ENCODE measurements at places on chromosomes 5 and 9.

- DNase-seq: no peak
Measured at GRCh38 chr5:154802050-154802449, 46.9 kb downstream of the LARP1 start.

DNA sequence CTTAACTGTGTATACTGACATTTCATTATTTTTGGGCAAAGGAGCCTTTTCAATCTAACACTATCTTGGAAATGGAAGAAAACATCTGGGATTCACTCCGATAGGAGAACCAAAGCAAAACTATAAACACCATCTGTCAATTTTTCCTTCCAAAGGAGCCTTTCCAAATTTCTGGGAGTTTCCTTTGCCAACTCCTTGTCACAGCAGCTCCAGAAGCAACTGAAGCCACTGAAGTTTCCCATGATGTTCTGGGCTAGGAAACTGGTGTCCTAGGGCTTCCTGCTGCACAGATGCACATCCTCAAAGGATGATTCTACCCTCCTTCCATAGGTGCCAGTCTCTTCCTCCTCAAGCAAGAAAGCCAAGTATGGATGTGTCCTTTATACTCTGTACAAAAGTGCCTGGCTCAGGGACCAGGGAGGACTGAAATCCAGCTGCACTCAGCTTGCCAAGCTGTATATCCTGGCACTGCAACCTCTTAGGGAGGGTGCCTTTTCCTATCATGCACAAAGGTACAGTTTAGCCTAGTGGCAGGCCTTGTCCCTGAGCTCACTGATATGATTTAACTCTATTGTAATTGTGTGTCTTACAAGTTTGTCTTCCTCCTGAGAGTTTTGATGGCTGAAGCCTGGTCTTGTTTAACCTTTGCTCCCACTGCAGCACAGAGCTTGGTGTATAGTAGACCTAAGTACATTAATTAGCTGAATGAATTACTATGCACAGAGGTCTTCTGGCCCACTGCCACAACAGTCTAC lies 8.4 kb upstream of the UBAP1 start:
- no peak for DNase-seq

GRCh38 chr9:20732118-20732517 lies 48.1 kb downstream of the FOCAD start:
- no peak for DNase-seq

- DNase-seq: no peak
Measured at GRCh38 chr5:148556835-148557234, 97.5 kb downstream of the HTR4 start.

Data from activated CD8-positive, alpha-beta memory T cell treated with anti-CD3 and anti-CD28 coated beads for 1 hour (primary cell).